ENCODE measurements at places on chromosomes 2 and 18.

- DNase-seq, result no peak
Measured at GRCh38 chr2:120907822-120908221, 172.2 kb downstream of the GLI2 start.

- no peak for DNase-seq
Measured at GRCh38 chr2:177894546-177894945, 178.0 kb downstream of the PDE11A start.

GRCh38 chr2:146506851-146507250 lies 1338.0 kb upstream of the ACVR2A start:
- no peak for DNase-seq

DNA sequence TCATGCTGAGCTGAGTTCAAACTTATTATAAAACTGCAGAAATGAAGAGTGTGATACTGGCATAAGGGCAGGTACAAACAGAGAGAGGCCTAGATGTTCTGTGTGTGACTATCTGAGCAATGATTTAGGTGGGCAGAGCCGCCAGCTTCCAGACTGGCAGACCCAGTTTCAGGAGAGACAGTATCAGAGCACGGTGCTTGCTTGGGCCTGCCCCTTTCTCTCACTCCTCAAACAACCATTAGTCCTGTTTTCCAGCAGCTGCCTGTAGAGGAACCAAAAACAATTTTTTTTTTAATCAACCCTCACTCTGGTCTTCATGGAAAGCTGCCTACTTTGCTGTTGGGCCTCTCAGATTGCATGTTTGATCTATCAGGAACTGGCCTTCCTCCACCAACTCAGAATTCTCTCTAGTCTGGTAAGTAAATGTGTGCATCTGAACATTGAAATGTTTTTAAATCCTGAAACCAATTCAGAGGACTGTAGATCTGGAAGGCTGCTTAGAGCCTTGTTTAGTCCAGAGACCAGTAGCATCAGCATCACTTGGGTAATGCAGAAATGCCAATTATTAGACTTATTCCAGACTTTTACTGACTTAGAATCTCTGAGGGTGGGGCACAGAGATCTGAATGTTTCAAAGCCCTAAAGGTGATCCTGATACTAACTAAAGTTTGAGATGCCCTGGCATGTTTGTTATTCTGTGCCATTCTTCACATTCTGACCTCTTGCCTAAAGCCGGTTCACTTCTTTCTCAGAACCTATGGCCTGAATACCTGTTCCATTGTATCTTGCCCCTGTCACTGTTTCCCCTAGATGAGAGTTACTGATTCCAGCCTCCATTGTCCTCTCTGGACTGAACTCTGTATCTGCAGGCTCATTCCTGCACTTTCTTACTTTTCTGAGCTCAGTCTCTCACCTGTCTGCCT lies 24.8 kb upstream of the CRIM1 start:
- no peak for DNase-seq

DNA sequence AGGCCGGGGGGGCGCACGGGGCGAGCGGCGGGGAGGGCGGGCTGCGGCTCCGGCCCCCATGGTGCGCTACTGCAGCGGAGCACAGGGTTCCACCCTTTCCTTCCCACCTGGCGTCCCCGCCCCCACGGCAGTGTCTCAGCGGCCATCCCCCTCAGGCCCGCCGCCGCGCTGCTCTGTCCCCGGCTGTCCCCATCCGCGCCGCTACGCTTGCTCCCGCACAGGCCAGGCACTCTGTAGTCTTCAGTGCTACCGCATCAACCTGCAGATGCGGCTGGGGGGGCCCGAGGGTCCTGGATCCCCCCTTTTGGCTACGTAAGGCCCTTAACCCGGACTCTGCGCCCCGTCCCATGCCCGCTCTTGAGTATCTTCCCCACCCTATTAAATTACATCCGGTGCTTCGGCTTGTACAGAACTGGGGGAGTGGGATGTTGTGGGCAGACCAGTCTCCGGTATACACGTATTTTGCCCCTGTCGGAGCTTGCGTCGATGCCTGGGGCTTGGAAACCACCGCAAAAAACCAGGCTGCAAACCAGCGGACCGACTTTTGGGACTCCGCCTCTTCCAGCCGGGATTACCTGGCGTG lies 598 bp upstream of the WBP1 start:
- peak; percentile 67 for DNase-seq

GRCh38 chr18:48627216-48627615 lies 88.4 kb downstream of the CTIF start:
- DNase-seq, result no peak

DNA sequence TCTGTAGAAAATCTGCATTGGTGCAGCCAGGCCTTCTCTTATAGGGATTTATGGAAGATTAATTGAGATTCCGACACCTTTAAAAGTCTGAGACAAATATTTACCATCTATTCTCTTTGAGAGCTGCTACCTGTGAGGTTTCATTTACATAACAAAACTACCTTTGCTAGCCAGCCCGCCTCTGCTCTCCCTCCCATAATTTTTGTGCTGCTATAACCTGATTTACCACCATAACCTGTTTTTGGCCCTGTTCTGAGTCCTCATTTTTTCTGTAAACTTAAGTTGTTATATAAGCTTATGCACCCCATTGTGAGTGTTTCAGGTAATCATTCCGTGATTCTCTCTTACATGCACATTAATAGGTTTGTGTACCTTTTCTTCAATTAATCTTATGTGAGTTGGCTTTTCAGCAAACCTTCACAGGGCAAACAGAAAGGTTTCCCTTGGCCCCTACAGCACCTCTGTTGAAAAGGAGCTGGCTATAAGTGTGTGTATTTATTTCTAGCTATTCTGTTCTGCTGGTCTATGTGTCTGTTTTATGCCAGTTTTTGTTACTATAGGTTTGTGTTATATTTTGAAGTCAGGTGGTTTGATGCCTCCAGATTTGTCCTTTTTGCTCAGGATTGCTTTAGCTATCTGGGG lies 114.9 kb upstream of the XIRP2 start:
- no peak for DNase-seq

GRCh38 chr2:147045113-147045512 lies 799.7 kb upstream of the ACVR2A start:
- peak; percentile 34 for DNase-seq

DNA sequence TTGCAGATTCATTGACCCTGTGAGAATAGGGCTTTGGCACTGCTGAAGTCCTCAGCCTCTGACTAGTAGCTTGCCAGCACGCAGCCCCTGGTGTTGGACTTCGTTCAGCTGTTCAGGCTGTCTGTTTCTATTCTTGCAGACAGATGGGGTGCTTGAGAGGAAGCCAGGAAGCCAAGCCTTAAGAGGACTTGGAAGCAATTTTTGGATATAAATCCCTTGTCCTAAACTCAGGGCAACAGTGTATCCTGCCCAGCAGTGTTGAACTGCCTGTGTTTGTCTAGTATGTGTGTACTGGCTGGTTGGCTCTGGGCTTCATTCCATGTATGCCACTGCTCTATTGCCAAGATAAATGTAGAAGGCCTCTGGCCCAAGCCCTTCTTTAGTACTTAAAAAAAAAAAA lies 108.6 kb downstream of the COMMD1 start:
- peak; percentile 29 for DNase-seq

DNA sequence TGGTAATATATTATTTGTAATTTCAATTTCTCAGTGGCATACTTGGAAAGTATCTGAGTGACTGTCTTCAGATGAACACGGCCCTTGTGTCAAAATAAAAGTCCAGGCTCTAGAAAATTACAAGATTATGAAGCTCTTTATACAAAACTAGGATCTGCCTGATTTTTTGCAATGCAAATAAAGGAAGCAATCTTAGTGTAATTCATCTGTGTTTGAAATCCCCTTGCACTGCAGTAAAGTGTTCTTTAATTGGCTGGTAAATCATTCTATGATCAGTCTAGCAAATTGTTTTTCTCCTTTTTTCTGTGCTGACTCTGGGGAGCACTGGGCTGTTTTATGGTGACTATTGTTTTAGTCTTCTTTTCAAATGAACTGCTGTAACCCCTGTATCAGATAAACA lies 1039.0 kb downstream of the SOCS6 start:
- DNase-seq, result no peak

- DNase-seq, result no peak
Measured at GRCh38 chr2:157404363-157404762, 39.5 kb downstream of the CYTIP start.

DNA sequence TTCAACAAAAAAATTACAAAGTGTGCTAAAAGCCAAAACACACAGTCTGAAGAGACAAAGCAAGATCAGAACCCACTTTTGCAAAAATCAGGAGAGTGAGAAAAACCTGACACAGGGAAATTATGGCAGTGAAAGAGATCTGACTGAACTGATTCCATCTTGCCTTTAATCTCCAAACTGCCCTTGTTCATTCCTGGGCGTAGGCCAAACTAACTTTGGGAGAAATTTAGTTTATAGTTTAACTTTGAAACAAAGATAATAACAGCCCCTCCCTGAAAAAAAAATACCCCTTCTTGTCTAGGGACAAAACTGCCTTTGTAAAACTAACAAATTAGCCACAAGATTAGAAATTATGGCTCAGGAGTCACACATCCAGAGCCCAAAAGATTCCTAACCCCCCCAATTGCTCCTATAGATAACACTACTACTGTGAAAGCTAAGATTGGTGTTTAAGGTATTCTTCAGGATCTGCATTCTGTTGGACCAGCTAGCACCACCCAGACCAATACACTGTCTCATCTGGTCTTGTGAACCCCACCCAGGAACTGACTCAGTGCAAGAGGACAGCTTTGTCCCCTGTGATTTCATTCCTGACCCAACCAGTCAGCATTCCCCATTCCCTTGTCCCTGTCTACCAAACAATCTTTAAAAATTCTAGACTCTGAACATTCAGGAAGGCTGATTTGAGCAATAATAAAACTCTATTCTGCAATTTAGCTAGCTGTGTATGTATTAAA lies 226.1 kb upstream of the SH3BP4 start:
- DNase-seq, result no peak

DNA sequence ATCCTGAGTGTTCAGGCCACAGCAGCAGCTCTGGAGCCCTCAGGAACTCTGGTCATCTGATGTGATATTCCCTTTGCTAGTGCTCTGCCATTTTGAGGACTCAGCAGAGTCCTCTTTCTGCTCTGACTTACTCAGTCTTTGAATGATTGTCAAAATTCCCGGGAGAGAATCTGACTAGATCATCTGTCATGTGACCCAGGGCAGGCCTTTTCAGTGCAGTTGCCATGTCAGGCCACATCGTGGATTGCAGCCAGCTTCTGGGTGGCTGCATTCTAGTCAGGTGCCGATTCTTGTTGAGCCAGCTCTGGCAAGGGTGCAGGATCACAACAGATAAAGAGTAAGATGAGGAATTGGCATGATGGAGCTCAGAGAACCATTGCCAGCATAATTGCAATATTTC lies 795.6 kb downstream of the CPS1 start:
- peak; percentile 70 for DNase-seq
